ENCODE measurements at places on chromosomes 13 and 19.
A peak's percentile ranks its signal among the peaks of the same experiment; 100 is the strongest.

DNA sequence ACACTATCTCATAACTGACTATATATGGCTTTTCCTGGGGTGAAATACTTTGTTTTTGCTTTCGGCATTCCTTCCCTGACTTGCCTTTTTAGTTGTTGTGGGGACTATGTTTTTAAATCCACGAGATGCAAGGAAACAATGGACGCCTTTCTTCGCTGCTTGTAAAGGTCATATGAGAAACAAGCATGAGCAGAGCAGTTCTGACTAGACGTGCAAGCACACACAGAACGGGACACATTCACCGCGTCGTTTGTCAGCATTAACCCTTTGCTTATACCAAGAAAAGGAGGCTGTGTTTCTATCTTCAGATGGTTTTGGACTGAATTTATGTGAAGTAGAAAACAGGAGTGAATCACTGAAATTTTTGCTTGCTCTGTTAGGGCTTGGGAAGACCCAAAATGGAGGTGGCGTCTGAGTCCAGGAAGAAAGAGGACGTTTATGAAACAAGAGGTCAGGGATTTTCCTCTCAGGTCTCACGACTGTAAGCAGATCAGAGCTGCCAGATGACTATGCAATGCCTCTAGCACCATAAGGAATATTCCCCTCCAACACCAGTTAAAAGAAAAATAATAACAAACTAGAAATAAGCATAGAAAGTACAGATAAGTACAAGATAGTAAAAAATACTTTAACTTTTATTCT lies 358.9 kb downstream of the DLEU7 start:
- DNase-seq, result no peak

- peak; percentile 8 for DNase-seq
Measured at GRCh38 chr13:32638739-32639138, 52.5 kb downstream of the PDS5B start.

DNA sequence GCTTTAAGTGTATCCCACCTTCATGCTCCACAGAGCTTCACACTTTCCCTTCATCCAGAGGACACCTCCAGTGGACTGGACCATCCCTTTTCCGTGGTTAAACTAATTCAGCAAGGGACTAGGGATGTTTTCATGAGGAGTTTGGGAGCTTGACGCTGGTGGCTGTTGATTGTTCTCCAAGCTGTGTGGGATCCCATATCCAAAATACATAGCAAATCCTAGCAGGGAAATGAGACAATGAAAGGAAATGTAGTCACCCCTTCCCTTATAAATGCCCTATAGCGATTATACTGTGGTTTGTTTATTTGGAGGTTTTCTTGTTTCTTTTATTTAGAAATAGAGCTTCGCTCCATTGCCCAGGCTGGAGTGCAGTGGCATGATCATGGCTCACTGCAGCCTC lies 31.6 kb upstream of the DPRX start:
- DNase-seq, result no peak

GRCh38 chr13:27852491-27852890 lies 60.2 kb downstream of the GSX1 start:
- DNase-seq, result no peak

GRCh38 chr13:45238945-45239795 lies 38.3 kb upstream of the KCTD4 start:
- peak; percentile 23 for DNase-seq

All from suppressor macrophage (primary cell).